ENCODE measurements at places on chromosomes 7 and 10.

DNA sequence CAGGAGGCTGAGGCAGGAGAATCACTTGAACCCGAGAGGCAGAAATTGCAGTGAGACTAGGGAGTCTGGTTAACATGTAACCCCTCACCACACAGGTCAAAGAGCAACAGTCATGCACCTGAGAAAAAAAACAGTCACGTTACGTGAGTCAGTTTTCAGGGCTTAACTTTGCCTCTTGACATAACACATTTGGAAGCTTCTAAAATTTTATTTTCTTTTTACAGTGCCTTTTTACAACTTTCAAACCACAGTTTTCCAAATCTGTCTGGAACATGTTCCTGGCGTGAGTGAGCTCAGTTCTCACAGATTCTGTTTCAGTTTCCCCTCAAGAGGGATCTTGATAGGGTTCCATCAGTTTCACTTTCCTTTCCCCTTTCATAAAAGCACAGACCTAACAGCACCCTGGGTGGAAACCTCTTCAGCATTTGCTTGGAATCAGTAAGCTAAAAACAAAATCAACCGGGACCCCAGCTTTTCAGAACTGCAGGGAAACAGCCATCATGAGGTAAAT, 4.4 kb downstream of the IFIT3 start:
- no peak for DNase-seq

- no peak for DNase-seq
These were observed 11.1 kb downstream of the ADIRF start for GRCh38 chr10:86979296-86979818.

- DNase-seq = peak; percentile 55
These were observed 21.0 kb upstream of the FRAT2 start for GRCh38 chr10:97355571-97355975.

DNA sequence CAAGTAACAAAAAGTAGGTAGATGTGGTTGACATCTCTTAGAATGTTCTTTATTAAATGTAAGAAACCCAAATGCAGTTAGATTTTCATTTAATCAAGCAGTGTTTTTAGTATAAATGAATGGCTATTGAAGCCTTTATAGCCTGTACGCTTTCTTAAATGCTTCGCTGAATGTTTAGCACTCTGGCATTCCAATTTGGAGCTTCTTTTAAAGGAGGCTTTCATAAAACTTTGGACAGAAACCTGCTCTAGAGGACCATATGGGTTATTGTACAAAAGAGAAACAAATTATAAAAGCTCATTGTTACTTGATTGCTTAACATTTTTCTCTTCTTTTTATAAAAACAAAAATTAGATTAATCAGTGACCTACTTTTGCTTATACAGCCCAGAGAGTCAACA, 59.5 kb downstream of the KCND2 start:
- no peak for DNase-seq

- no peak for DNase-seq
These were observed 13.0 kb downstream of the OR9A2 start for GRCh38 chr7:143013893-143014292.

- DNase-seq = no peak
These were observed 21.8 kb upstream of the PTPRN2 start for GRCh38 chr7:158609313-158609974.

DNA sequence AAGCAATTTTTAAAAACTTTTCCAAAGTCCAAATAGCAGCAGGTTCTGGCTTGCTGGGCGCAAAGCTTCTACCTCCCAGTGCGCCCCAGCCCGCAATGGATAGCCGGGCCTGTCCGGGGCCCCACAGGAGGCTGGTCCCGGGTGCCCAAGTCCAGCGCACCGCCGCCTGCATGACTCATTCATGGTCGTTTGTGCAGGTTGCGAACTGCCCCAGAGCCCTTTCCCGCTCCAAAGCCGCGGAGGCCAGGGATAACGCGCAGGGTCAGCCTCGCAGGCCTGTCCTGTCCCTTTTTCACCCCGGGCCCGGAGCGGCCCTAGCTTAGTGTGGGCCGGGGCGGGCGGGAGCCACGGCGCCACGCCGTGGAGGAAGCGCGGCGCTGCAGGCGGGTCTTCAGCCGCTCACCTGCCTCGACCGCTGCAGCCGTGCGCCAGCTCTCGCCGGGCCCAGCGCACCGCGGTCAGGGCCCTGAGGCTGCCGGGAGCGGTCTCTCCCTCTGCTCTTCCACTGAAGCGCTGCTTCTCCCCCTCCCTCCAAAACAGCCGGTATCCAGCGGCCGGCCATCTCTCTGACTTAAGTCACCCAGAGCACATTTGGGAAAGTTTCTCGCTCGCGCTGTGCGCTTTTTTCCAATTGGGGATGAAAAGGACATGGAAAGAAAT, 1.7 kb upstream of the EGR2 start:
- peak; percentile 85 for DNase-seq

- DNase-seq = no peak
These were observed 1.4 kb upstream of the PKD1L1 start for GRCh38 chr7:47949703-47950102.
